Mucosa of gallbladder (tissue), 1 donor: ENCODE measurements at places on chromosomes 4 and X. TPM values are rescaled to one million over a fixed set of nuclear protein-coding genes. Genes with fewer than 3 reads are reported as not detected.

Gene MUC7
- not detected for total RNA-seq

Gene PDGFC
- 45.2 TPM for total RNA-seq

Gene DCAF4L1
- total RNA-seq: 0.12 TPM

Gene SLAIN2
- 91.4 TPM for total RNA-seq

Gene TMPRSS11E
- not detected for total RNA-seq

Gene VCX
- total RNA-seq: not detected

Gene RASGEF1B
- total RNA-seq: 24.7 TPM
